ENCODE measurements at places on chromosomes 4 and X. TPM values are rescaled to one million over a fixed set of nuclear protein-coding genes. Genes with fewer than 3 reads are reported as not detected.

Gene TNIP3
- 0.59 TPM for total RNA-seq

Gene AFF2
- total RNA-seq, result 10.0 TPM

Gene CASK
- total RNA-seq, result 40.4 TPM

GRCh38 chr4:52716364-52717151, 34.7 kb downstream of the ERVMER34-1 start:
- no peak overlapping the region for H3K4me3 ChIP-seq
- H3K36me3 ChIP-seq, result peaks cover 28% of the 10 kb centered on the region
- H3K27me3 ChIP-seq, result no peaks in the 10 kb centered on the region
- H3K27ac ChIP-seq, result no peak overlapping the region

All from osteoblast (primary cell).